ENCODE measurements at places on chromosomes 7 and 10.

DNA sequence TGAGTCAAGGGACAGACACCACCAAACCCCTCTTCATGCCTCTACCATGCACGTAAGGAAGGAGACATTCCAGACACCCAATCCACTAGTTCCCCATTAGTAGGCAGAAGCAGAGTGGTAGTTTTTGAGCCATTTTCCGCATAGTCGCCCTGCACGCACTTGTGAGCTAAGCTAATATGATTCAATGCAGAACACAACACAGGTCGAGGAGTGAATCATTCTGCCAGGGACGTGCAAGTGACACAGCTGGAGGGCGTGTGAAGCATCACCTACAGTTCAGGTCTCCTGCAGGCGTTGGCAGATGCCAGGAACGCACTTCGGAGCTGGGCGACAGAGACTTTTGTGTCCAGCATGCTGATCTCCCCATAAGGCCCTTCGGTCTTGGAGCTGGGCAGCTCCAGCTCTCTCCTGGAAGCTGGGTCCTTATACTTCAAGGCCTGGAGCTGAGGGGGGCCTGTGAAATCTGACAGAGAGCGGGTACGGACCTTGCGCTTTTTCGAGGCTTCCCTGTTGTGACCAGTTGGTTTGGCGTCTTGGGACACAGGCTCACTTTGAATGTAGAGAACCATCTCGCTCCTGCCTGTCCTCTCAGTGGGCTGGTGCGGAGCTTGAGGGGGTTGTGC, 102.4 kb downstream of the SVIL start:
- no peak for DNase-seq

GRCh38 chr7:55156919-55157763, 138.3 kb downstream of the EGFR start:
- no peak for DNase-seq

DNA sequence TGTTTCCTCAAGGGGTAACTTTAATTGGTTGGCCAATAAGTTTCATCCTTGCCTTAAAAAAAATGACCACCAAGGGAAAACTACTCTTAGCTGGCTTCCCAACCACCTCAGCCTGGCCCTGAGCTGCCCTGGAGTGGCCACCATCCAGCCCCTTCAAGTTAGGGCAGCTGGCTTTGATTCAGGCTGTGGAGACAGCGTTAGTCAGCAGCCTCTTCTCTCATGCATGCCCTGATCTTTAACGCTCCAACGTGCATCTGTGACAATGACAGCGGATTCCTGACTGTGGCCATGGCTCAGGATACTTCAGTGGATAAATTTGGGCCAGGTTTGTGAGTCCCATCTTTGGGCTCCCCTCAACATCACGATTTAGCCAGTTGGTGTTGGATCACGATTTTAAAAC, 111.6 kb downstream of the RBM20 start:
- DNase-seq: peak; percentile 6

DNA sequence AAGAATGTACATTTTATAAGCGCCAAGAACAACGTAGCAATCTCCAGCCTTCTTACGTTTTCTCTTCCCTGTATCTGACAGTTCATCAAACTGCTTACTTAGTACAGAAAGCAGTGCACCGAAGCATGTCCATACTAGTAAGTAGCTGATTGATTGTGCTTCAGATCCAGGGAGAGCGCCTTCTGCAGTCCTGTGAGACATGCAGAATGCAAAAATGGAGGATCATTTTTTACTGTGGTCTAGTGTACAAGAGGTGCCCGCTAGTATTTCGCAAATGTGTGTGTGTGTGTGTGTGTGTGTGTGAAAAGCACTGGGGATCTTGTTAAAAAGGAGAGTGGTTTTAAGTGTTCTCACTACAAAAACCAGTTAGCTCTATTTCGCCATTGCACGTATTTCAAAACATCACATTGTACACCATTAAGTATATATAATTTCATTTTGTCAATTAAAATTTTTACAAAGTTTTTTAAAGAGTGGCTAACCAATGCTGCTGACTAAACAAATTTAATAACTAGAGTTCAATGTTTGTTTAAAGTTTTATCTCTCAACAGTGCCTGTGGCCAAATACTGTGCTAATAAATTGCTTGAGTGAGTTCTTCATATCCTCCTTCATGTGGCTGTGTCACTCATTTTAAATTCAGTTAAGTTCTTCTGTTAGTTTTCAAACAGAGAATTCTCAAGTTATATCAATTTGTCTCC, 99.6 kb downstream of the ZMYND11 start:
- DNase-seq: no peak

- no peak for DNase-seq
These were observed 54.5 kb upstream of the LBX1 start for GRCh38 chr10:101283762-101284100.

DNA sequence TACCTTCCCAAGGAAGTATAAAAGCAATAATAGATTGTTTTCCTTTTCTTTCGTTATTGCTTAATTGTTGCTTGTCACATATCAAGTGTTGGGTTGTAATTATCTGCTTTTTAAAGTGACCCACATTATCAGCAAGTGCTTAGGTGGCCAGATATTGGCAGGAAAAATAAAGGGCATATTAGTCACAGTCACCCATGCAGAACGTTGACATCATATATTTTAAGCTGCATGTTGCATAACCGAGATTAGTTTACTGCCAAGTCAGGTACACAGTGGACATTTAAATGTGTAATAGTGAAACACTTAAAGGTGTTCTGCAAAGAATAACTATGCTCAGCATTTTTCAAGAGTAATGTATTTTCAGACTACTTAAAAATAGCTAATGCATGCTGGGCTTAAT, 11.4 kb downstream of the NEBL start:
- no peak for DNase-seq

DNA sequence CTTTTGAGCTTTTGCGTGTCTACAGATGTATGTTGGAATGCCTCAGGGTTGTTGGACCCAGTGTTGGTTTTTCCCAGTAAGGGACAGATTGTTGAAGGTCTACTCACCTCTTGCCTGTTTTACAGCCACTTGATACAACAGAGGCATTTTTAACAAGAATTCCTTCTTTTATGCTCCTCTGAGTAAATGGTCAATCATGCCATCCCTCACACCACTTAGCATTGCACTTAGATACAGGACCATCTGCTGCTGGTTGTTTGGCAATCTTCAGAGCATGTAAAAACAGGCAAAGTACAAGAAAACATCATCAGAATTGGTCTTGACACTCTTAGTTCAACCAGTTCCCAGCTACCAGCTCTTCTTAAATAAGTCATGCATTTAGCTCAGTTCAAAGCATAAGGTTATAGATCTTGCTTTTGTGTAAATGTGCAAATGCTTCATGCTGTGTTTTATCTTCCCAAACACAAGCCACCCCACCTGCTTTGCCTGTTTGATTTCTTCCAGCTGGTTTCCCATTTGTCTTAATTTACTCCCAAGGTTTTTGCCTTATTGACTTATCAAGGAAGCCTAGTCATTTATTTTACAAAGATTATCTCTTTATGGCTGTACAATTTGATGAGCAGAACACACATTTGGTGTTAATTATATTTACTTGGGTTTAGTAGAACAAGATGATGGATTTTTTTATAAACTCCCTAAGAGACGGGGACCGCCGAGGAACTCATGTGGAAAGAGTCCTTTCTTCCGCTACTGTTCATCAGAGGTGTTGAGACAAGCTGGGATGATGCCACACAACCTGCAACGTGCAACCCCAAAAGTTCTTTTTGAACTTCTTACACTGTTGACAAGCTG, 136.6 kb downstream of the AHR start:
- no peak for DNase-seq

- DNase-seq: no peak
These were observed 32.6 kb downstream of the USP6NL start for GRCh38 chr10:11578802-11579255.

DNA sequence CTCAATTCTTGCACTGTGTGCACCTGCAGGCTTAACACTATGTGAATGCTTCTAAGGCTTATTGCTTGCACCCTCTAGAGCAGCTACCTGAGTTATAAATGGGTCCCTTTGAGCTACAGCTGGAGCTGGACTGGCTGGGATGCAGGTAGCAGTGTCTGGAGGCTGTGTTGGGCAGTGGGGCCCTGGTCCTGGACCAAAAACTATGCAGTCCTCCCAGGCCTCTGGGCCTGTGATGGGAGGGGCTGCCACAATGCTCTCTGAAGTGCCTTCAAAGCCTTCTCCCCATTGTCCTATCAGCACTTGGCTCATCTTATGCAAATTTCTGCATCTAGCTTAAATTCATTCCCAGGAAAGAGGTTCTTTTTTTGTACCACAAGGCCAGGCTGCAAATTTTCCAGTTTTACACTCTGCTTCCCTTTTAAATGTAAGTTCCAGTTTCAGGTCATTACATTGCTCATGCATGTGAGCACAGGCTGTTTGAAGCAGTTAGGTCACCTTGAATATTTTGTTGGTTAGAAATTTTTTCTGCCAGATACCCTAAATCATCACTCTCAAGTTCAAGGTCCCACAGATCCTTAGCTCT, 26.0 kb downstream of the KBTBD2 start:
- no peak for DNase-seq

- no peak for DNase-seq
These were observed 139.1 kb upstream of the NPS start for GRCh38 chr10:127410030-127410429.

GRCh38 chr10:126903656-126904360, 1.4 kb upstream of the DOCK1 start:
- no peak for DNase-seq

- DNase-seq: no peak
These were observed 952.9 kb downstream of the NRG3 start for GRCh38 chr10:82827901-82828300.

DNA sequence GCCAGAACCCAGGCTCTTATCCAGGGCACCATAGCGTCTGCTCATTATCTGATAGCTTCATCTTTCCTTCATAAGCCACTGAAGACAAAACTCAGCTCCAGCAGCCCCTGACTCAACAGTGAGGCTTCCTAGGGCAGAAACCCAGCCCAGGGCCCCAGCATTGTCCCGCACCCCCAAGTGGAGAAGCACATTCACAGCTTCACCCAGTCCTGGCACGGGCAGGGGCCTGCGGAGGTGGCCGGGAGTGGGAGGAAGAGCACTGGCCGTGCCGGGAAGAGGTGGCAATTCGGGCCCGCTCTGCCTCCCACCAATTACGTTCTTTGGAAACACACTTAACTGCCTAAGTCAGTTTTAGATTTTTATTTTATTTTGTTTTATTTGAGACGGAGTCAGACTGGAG, 10.3 kb upstream of the CALML5 start:
- DNase-seq: no peak

DNA sequence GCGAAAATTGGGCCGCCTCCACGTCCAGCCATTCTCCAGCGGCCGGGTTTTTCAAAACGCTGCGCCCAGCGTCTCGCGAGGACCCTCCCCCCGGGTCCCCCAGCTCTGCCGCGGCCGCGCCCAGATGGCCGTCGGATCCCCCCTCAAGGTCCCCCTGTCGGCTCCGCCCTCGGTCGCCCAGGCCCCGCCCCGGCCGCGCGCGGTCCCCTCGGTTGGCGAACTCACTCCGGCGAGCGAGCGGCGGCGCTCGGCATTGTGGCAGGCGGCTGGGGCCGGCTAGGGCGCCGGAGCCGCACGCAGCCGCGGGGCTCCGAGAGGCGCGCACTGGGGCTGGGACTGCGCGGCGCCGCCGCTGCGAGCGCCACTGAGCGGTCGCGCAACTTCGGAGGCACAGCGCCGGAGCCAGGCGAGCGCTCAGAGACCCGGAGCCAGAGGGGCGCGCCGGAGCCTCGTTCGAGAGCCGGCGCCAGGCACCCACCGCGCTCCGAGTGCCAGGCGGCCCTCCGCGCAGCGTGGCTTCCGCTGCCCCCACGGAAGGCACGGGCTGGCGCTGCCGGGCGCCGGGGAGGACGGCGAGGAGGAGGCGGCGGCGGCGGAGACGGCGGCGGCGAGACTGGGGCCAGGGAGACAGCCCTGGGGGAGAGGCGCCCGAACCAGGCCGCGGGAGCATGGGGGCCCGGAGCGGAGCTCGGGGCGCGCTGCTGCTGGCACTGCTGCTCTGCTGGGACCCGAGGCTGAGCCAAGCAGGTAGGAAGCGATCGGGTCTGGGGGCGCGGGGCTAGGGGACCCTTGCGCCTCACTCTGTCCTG, at the start of gene UNC5B:
UNC5B (plus strand) TSS at position 253 of the 809 bp plus-strand sequence; CDS start at position 669, 416 bp downstream.
- peak; percentile 73 for DNase-seq

GRCh38 chr10:118754229-118754555, 578 bp downstream of the CACUL1 start:
- no peak for DNase-seq

GRCh38 chr10:98632456-98633150, 185.9 kb upstream of the HPS1 start:
- no peak for DNase-seq

- no peak for DNase-seq
These were observed 39.4 kb downstream of the ERLIN1 start for GRCh38 chr10:100146398-100146797.

GRCh38 chr7:116610210-116610609, 61.8 kb upstream of the MET start:
- DNase-seq: no peak

GRCh38 chr10:1309617-1310270, 253.6 kb downstream of the WDR37 start:
- DNase-seq: no peak

DNA sequence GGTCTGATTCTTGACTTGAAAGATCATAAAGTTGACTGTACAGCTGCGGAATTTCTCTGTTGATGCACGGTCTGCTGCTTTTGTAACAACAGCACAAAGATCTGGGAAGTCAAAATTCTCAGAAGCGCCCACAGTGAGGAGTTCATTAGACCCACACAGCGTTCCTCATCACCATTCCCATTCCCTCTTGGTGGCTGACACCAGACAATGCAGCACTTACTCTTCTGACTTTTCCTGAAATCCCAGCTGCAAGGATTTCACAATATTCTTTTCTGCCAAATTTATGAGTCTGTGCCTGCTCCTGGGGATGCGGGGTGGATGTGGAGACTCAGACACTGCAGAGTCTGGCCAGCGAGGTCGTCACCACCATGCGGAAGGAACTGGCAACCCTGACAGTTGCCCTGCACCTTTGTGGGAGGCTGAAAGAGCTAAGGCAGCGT, 233.9 kb downstream of the FANK1 start:
- DNase-seq: no peak

GRCh38 chr10:65786279-65786678, 1139.6 kb upstream of the LRRTM3 start:
- no peak for DNase-seq

DNA sequence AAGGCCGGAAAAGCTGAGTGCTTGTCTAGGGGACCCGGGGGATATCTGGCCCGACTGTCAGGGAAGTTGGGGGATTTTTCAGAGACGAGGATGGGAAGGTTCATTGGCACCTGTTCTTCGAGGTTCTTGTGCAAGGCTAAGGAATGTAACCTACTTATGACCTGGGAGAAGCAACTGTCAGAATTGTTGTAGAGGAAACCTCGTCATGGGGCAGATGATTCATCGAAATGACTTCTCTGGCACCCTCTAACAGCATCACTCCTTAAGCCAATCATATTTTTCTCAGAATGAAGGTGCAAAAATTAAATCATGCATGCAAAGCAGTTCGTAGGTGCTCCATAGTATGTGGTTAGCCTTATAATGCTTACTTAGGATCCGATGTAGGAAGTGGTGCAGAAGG, 58.6 kb downstream of the PLXDC2 start:
- no peak for DNase-seq

- DNase-seq: no peak
These were observed 20.4 kb upstream of the C10orf71 start for GRCh38 chr10:49278497-49278981.
